ENCODE measurements at places on chromosomes 1 and 21.

DNA sequence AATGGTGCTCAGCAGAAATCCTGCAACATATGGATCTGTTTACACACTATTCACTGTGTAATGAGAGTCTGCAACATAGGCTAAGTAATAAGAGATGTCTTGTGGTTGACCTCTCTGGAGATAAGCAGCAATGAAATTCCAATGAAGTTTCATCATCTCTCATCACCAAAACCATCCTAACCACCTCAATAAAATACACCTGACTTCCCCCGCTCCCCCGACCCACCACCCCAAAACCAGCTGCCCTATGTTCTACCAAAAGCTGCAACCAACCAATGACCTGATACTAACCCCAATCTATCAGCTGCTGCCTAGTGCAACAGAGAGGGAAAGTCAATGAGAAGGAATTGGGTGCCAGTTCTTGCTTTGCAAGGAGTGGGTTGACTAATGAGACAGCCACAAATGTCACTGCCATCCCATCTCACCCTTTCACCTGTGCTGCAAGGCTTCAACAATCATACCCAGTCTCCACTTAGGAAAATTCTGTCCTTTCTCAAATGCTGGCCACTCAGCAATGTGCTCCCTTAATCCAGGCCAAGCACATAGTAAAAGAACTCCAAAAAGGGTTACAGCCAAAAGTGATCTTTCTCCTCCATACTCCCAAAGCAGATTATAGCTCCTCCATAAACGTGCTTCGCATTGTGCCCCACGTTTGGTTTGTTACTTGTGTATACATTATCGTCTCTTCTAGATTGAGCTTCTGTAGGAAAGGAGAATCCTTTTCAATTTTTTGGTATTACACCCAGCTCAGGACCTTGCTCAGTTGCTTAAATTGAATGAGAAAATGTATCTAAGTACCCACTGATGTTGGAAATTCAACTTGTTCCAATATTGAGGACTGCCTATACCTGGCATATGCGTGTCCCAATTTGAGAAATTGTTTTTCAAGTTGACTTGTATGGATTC is 29.0 kb downstream of the MRPL39 start:
- peak; percentile 49 for DNase-seq

DNA sequence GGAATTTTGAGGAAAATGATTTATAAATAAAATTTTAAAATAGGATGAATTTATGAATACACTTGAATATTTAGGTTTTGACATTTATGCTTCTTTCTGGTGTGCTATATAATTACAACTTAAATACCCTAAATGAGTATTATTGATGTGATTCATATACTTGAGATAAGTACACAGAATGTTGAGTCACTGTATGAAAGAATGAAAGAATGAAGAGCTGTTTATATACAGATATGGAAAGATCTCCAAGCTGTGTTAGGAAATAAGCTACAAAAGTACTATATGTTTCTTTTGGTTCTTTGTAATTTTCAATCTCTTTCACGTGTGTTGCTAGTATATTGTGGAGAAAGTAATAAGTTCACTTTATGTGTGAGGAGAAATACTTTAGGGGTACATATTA is 147.2 kb downstream of the RASAL2 start:
- DNase-seq, result no peak

DNA sequence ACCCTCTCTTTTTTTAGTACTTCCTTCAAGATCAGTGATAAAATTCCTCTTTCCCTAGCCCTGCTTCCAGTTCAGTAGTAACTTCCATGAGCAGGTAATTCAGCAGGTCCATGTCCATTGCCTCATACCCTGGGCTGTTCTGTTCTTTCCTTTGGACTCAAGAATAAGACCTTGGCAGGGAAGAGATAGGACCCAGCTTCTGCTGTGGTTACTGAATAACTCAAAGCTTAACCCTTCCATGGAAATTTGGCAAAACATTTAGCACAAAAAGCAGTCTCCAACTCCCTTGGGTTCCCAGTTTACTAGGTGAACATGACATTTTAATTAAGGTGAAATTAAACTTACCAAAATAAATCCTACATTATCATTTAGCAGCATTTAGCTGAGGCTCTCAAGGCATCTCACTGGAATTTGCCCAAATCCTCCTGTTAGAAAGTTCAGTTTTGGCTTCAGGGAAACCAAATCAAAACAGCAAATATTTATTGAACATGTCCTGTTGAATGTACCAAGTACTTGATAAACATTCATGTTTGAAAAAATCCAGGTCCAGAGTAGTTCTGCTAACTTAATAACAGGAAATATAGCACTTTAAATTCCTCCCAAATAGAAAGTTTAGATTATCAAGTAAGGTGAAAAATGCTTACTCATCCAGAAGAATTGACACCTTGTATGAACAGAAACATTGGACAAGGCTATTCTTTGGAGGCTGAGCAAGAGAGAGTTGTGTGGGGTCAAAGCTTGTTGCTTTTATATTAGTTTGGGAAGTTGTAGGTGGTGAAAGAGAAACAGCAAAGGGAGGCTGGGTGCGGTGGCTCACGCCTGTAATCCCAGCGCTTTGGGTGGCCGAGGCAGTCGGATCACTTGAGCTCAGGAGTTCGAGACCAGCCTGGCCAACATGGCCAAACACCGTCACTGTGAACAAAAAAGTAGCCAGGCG is 8.4 kb upstream of the SERPINC1 start:
- no peak for DNase-seq

GRCh38 chr1:68916221-68916902 is 419.5 kb upstream of the DEPDC1 start:
- no peak for DNase-seq

- DNase-seq, result no peak
Observed at GRCh38 chr1:26913754-26914619, at the start of gene NR0B2. Gene NR0B2, minus strand, starts transcription at chr1:26913975. Its CDS starts 35 bp downstream, at chr1:26913940.

GRCh38 chr1:159922511-159923202 is 2.6 kb downstream of the TAGLN2 start:
- DNase-seq, result no peak

DNA sequence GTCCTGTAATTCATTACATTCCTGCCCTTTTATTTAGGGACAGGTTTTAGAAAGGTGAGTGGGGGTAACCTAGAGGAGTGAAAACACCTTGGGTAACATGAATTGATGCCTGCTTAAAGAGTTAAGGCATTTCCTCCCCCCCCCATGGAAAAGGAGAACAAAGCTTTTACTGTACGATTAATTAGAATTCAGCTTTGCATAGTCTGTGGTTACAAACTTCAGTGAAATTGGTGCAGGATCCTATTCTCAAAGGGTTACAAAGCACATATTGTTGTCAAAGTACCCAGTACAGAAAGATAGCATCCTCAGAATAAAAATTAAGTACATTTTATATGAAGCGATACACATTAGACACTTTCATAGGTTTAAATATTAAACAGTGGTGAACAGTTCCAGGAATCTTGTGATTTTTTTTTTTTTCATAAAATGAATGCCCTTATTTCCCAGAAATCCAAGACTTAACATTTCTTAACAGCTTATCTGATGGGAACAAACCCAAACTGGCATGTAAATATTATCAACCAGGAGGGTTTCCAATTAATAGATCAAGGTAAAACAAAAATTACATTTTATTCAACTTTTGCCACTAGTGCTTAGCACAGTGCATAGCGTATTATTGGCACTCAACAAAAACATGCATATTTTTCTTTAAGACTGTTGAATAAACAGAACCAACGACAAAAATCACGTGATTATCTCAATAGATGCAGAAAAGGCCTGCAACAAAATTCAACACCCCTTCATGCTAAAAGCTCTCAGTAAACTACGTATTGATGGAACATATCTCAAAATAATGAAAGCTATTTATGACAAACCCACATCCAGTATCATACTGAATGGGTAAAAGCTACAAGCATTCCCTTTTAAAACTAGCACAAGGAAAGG is 172.7 kb downstream of the PDE4B start:
- DNase-seq, result no peak

- DNase-seq, result no peak
Observed at GRCh38 chr21:42086969-42087368, 15.9 kb downstream of the UMODL1 start.

DNA sequence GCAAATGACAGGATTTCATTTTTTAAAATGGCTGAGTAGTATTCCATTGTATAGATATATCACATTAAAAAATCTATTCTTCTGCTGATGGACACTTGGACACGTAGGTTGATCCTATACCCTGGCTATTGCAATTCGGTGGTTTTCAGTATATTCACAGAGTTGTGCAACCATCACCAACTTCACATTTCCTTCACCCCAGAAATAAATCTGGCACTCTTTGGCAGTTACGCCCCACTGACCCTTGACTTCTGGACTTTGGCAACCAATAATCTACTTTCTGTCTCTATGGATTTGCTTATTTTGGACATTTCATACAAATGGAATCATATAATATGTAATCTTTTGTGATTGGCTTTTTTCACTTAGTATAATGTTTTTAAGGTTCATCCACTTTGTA is 35.9 kb downstream of the MAP3K7CL start:
- DNase-seq, result no peak

DNA sequence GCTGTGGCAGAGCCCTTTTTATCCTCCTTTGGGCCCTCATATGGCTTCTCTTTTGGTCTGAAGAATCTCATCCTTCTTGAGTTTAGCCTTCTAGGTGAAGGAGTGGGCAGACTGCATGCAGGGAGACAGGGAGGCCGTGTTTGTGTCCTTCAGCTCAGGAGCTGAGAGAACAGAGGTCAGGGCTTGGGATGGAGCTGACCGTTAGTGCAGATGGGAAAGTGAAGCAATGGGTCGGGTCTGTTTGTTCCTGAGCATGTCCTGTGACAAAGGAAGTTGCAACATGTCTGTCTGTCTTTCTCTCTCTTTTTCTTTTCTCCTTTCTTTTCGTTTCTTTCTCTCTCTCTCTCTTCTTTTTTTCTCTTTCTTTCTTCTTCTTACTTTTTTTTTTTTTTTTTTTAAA is 14.9 kb downstream of the MAPKAPK2 start:
- DNase-seq, result no peak

DNA sequence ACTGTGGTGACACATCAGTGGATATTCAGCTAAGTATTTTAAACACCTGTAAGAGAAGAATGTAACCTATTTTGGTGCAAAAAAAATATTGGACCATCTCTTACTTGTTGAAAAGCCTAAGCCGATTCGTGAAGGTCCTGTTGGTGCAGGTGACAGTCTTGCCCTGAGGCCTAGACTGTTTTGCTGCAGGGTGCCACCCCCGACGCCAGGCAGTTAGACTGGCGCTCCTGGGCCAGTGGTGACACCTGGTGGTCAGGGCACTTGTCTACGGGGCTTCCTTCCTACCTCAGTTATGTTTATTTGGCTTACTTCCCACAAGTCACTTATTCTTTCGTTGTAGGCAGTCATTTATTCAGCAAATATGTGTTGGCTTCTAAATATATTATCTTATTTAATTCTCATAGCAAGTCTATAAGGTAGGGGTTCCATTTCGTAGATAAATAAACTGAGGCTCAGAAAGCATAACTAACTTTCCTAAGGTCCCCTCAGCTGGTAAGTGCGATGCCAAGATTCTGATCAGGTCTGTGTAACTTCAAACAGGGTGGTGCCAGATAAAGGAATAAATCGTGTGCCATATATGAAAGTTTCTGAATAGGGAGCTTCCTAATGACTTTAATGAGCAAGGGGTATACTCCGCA is 1.9 kb downstream of the EEIG2 start:
- peak; percentile 75 for DNase-seq

- DNase-seq, result no peak
Observed at GRCh38 chr1:17640393-17640792, 100.9 kb downstream of the ARHGEF10L start.

DNA sequence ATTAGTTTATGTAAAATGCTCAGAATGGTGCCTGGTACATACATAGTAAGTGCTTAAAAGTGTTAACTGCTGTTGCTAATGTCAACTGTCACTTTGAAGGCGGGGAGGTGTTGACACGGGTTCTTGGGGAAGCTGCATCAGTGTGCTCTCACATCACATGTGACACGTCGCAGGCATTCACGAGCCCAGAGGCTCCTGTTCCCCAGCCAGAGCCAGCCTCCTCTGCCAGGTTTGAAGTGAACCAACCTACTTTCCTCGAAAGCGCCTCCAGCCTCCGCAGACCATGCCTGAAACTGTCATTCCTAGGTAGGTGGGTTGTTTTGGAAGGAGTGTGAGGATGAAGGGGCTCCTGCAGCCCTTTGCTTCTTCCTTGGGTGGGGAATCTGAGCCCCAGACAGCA is 13.8 kb downstream of the GALNT2 start:
- no peak for DNase-seq

DNA sequence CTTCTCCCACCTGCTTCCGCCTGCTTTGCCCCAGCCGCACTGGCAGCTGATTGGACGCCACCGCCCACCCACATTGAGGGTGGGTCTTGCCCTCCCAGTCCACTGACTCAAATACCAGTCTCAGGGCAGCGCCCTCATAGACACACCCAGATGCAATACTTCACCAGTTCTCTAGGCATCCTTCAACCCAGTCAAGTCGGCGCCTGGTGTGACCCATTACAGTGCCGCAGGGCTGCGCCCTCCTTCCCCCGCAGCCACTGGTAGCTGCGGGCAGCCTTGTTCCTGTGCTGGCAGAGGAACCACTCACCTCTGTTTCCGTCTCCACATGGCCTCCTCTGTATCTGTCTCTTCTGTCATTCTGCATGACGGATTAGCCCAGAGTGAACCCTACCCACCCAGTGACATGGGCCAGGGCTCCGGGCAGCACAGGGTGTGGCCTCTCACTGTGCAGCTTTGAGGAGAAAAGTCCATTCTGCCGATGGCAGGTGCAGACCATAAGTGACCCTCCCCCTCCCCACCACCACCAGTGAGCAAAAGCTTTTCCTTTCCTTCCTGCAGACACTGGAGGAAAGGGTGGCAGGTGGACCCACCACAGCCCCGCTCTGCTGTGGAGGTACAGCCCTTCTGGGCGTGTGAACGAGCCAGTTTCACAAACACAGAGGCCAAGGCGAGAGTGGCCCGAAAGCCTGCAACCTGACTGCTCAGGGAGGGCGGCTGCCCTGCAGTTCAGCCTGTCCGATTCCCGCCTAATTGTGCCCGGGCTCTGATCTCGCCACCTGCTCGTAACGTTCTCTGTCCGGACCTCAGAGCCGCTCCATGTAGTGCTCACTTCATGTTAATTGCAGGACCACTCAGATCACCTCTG is 57.1 kb downstream of the FAAP20 start:
- DNase-seq, result no peak

GRCh38 chr1:44200336-44200735 is 12.9 kb upstream of the DMAP1 start:
- DNase-seq, result no peak

GRCh38 chr21:44298301-44298700 is 1.6 kb upstream of the PFKL start:
- no peak for DNase-seq

DNA sequence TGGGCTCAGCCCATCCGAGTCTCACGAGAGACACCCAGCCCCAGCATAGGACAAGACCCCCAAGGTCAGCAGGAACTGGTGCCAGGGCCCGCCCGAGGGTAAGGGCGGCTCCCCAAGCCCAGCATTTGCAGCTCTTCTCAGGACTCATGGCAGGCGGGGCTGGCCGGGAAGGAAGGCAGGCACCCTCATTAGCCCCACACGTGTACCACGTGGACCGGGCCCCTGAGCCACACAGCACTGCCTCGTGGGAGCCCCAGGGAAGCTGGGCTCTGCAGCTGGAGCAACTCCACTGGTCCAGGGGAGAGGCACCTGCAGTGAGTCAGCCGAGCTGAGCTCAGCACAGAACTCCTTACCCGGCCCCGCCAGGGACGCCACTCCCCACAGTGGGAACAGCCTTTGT is 97.7 kb upstream of the IFFO2 start:
- no peak for DNase-seq

GRCh38 chr1:222104694-222105392 is 363.0 kb upstream of the DUSP10 start:
- no peak for DNase-seq

Data from activated T-cell treated with anti-CD3 and anti-CD28 coated beads, Interleukin-2, amount 50 U/mL, for 4 hours (primary cell).